Esophagus muscularis mucosa (tissue), 4 donors: ENCODE measurements at places on chromosomes 2 and 18. TPM values are rescaled to one million over a fixed set of nuclear protein-coding genes. Genes with fewer than 3 reads are reported as not detected.

REL gene
- 16.2 TPM for total RNA-seq

INO80C gene
- 6.9 TPM for total RNA-seq

ANKRD30BL gene
- not detected for total RNA-seq

REG3G gene
- total RNA-seq: not detected

CYP27C1 gene
- under 0.01 TPM for total RNA-seq
